ENCODE measurements at places on chromosomes 5 and 9. TPM values are rescaled to one million over a fixed set of nuclear protein-coding genes. Genes with fewer than 3 reads are reported as not detected.

GRCh38 chr5:72468024-72468423, 39.2 kb downstream of the ZNF366 start:
- H3K27ac ChIP-seq: no peak overlapping the region
- no peaks in the 10 kb centered on the region for H3K4me1 ChIP-seq
- no peak for DNase-seq
- no peaks in the 10 kb centered on the region for H3K36me3 ChIP-seq

DNA sequence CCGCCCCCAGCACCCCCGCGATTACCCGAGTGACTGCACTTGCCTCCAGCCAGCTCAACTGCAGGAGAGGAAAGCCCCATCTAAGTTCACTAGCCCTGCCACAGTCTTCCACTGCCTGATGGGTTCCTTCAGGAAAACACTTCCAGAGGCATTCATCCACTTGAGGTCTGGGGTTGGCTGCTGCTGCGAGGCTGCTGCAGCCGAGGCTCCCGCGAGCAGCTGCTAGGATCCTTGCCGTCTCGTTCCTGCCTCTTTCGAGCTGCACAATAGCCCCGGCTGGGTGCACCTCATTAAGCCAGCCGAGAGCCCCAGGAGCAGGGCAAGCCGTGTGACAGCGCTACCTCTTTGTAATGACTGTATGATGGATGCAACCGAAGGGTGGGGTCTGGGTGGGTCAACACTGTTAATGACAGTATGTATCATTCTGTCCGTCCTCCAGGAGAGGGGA, 24.2 kb upstream of the ELAVL2 start:
- DNase-seq: no peak
- no peak overlapping the region for H3K27ac ChIP-seq
- H3K27me3 ChIP-seq: peaks cover 5% of the 10 kb centered on the region

DNA sequence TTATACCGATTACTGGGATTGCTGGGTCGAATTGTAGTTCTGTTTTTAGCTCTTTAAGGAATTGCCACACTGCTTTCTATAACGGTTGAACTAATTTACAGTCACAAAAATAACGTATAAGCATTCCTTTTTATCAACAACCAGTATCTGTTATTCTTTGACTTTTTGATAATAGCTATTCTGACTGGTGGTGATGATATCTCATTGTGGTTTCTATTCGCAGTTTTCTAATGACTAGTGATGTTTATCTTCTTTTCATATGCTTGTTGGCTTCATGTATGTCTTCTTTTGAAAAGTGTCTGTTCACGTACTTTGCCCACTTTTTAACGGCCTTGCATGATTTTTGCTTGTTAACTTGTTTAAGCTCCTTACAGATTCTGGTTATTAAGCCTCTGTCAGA, 74.4 kb downstream of the FAM174A start:
- no peaks in the 10 kb centered on the region for H3K27me3 ChIP-seq
- no peaks in the 10 kb centered on the region for H3K4me1 ChIP-seq
- no peaks in the 10 kb centered on the region for H3K36me3 ChIP-seq
- no peak overlapping the region for H3K27ac ChIP-seq

DNA sequence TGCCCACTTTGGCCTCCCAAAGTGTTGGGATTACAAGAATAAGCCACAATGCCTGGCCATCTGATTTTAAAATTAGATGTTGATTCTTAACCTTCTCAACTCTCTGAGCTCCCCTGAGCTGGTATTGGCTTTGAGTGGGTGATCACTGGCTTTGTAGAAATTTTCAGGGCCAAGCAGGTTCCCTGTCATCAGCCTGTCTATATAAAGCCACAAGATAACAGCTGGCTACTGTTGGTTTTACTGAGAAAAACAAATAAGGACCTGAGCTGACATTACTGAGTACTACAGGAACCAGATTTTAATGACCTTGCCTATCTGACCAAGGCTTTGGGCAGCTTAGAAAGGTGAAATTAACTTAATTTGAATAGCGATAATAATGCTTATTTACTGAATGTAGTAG, 153.6 kb downstream of the MSX2 start:
- no peak overlapping the region for H3K4me3 ChIP-seq
- no peak overlapping the region for H3K27ac ChIP-seq
- H3K36me3 ChIP-seq: no peaks in the 10 kb centered on the region
- no peak for DNase-seq

DNA sequence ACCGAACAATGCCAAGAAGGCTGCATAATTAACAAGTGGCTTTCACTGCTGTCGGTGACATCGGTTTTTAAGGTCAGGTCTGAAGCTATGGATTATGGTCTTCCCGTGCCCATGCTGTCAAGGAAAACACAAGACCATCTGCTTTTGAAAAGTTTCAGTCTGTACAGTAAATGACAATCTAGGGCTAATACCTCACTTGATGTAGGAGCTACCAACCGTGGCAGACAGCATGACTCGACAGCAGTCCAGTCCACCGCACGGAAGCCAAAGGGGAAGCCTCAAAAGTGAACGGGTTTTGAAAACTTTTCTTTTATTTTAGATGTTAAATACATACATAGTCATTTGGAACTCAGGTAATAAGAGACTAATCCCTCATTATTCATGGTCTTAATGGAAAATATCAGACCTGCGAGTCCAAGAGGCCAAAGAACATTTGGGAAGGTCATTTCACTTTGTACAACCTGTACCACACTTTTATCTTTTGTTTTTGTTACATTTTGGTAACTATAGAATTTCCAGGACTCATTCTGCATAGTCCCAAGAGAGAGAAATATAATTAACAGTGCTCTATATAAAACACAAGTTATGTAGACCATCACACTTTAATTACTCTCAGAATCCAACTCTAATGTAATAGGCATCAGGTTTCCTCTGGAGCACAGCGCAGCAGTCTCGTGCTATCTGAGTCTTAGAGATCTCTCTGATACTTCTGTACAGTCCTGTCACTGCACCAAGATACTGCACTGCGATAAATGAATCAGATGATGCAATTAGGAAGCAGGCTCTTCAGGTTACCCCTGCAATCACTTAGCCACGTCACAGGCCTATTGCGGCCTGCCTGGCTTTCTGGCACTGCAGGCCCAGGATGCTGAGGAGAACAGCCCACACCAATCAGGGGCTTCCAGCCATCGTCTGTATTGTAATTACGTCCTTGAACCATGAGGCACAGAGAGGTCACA, 184.9 kb downstream of the FANCC start:
- DNase-seq: no peak
- peaks cover 4% of the 10 kb centered on the region for H3K4me1 ChIP-seq
- peak overlapping the region; percentile 1 for H3K27ac ChIP-seq
- H3K27me3 ChIP-seq: no peaks in the 10 kb centered on the region

- H3K27me3 ChIP-seq: no peaks in the 10 kb centered on the region
- H3K4me1 ChIP-seq: no peaks in the 10 kb centered on the region
- H3K4me3 ChIP-seq: no peak overlapping the region
These were observed 66.3 kb upstream of the FBXL7 start for GRCh38 chr5:15433709-15434108.

DNA sequence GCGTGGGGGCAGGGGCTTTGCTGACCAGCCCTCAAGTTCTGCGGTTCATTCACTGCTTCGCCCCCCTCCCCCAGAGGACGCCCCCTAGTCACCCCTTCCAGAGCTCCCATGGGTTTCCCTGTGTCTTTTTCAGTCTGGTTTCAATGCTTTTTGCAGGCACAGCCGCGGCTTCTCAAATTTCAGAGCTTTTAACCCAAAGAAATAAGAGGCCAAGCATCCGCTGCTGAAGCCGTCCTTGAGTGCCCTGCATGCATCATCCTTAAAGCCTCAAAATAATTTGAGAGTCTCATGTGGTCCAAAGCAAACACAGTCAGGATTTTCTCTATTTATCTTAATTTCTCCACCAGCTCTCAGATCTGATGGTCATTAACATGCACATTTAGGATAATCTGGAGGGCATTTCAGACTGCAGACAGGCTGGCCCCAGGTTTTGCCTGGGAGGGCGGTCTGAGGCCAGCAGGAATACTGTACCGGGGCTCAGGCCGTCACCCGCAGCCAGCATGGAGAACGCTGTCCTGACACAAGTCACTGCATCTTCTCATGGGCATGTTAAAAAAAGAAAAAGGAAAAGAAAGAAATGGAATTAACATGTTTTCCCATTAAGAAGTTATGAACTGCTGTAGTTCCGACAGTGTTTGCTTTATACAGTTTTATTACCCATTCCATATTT, 420.8 kb upstream of the IRX4 start:
- no peak for DNase-seq
- no peaks in the 10 kb centered on the region for H3K36me3 ChIP-seq
- H3K4me3 ChIP-seq: no peak overlapping the region

GRCh38 chr5:32942225-32942989, 231.3 kb downstream of the NPR3 start:
- peak; percentile 49 for DNase-seq
- no peaks in the 10 kb centered on the region for H3K27me3 ChIP-seq
- no peak overlapping the region for H3K27ac ChIP-seq
- H3K4me1 ChIP-seq: no peaks in the 10 kb centered on the region

- no peak overlapping the region for H3K27ac ChIP-seq
- H3K27me3 ChIP-seq: no peaks in the 10 kb centered on the region
- H3K36me3 ChIP-seq: no peaks in the 10 kb centered on the region
- H3K4me3 ChIP-seq: no peak overlapping the region
- no peaks in the 10 kb centered on the region for H3K4me1 ChIP-seq
These were observed 84.1 kb upstream of the DMRT1 start for GRCh38 chr9:757246-757881.

DNA sequence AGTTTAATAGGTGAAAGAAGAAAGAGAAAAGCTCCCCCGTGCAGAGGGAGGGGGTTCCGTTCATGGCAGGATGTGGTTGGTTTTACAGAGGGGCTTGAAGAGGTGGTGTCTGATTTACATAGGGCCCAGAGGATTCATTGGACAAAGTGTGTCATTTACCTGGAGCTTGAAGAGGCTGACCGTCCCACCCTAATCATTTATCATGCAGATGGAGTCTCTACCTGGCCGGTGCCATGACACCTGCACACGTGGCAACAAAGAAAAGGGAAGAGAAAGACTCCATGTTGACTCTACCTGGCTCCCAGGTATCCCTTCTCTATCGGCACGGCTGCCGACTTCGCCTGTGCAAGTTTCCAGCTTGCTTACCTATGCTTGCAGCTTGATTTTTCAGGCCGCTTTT, 35.3 kb upstream of the PRRC2B start:
- peaks cover 8% of the 10 kb centered on the region for H3K4me1 ChIP-seq
- H3K27me3 ChIP-seq: no peaks in the 10 kb centered on the region
- H3K4me3 ChIP-seq: no peak overlapping the region
- no peak for DNase-seq
- H3K27ac ChIP-seq: no peak overlapping the region
- no peaks in the 10 kb centered on the region for H3K36me3 ChIP-seq

DNA sequence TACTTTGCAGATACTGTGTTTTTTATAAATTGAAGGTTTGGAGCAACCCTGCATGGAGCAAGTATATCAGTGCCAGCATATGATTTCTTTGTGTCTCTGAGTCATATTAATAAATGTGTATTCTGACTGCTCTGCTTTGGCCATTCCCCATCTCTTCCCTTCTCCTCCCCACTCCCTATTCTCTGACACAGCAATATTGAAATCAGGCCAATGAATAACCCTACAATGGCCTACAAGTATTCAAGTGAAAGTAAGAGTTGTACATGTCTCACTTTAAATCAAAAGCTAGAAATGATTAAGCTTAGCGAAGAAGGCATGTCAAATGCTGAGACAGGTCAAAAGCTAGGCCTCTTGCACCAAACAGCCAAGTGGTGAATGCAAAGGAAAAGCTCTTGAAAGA, 82.2 kb upstream of the TLX3 start:
- no peaks in the 10 kb centered on the region for H3K4me1 ChIP-seq
- DNase-seq: no peak
- no peak overlapping the region for H3K27ac ChIP-seq
- no peak overlapping the region for H3K4me3 ChIP-seq

- no peaks in the 10 kb centered on the region for H3K27me3 ChIP-seq
- peak overlapping the region; percentile 60 for H3K27ac ChIP-seq
- no peaks in the 10 kb centered on the region for H3K36me3 ChIP-seq
- DNase-seq: peak; percentile 66
- H3K4me1 ChIP-seq: no peaks in the 10 kb centered on the region
- H3K4me3 ChIP-seq: no peak overlapping the region
These were observed 51.3 kb downstream of the ARHGEF37 start for GRCh38 chr5:149632311-149633251.

GRCh38 chr9:109258481-109259302, 62.2 kb downstream of the EPB41L4B start:
- DNase-seq: no peak
- no peaks in the 10 kb centered on the region for H3K4me1 ChIP-seq
- H3K4me3 ChIP-seq: no peak overlapping the region

DNA sequence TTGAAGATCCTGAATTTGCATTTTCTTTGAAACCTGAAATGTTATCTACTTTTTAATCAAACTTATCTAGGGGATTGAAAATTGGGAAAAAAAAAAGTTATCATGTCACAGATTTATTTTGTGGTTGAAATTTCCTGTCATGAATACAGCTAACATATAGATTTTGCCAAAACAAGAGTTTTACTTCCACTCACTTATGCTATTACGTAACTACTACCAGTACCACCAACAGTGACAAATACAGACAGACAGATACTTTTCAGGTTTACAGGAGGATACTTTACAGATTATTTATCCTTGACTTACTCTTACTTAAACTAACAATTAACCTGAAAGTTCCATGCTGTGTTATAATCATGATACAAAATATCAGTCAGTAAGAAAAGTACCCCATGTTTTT, 6.8 kb upstream of the MRPS30 start:
- no peaks in the 10 kb centered on the region for H3K27me3 ChIP-seq
- H3K4me1 ChIP-seq: no peaks in the 10 kb centered on the region
- H3K4me3 ChIP-seq: no peak overlapping the region
- H3K27ac ChIP-seq: no peak overlapping the region

The TAS2R1 gene
- not detected for total RNA-seq

The KCNIP1 gene
- total RNA-seq: 0.25 TPM

Measured in colonic mucosa (tissue), 4 donors.